ENCODE measurements at places on chromosomes 6 and 20. TPM values are rescaled to one million over a fixed set of nuclear protein-coding genes. Genes with fewer than 3 reads are reported as not detected.

Gene OTOR
- total RNA-seq: not detected

Gene CFAP61
- not detected for total RNA-seq

Gene UBE2C
- 21.4 TPM for total RNA-seq

Gene KHDC1L
- not detected for total RNA-seq

Gene SMLR1
- not detected for total RNA-seq

Gene NKX2-2
- total RNA-seq: not detected

Gene CD83
- 1.2 TPM for total RNA-seq

Gene CCN6
- total RNA-seq: not detected

Gene ERVFRD-1
- total RNA-seq: not detected

Gene CRISP3
- not detected for total RNA-seq

Gene NRSN2
- total RNA-seq: 8.8 TPM

Gene MDN1
- total RNA-seq: 27.5 TPM

Gene ECT2L
- not detected for total RNA-seq

Gene KCNQ2
- not detected for total RNA-seq

Gene HRH3
- total RNA-seq: not detected

Gene CGA
- not detected for total RNA-seq

Gene MDC1
- 6.2 TPM for total RNA-seq

Gene TGM3
- not detected for total RNA-seq

Gene MAPK13
- total RNA-seq: 3.6 TPM

Gene TNFRSF21
- total RNA-seq: 16.0 TPM

Gene CST1
- total RNA-seq: 6.2 TPM

Gene RIPPLY2
- total RNA-seq: not detected

Gene EYS
- 0.32 TPM for total RNA-seq

Gene TFAP2A
- total RNA-seq: 0.32 TPM

Gene LPA
- total RNA-seq: not detected

Gene SALL4
- 0.46 TPM for total RNA-seq

Gene OPN5
- total RNA-seq: not detected

Gene METTL24
- total RNA-seq: not detected

Gene NCOA6
- 5.2 TPM for total RNA-seq

Gene RNF217
- total RNA-seq: 8.8 TPM

Gene PCK1
- not detected for total RNA-seq

Gene SOX18
- total RNA-seq: 24.4 TPM

Gene FOXQ1
- not detected for total RNA-seq

Gene WASF1
- total RNA-seq: 12.3 TPM

Gene UNC93A
- not detected for total RNA-seq

Gene PAX1
- total RNA-seq: not detected

Gene CLPSL2
- not detected for total RNA-seq

Data from epithelial cell of umbilical artery (primary cell).